ENCODE measurements at places on chromosomes 2 and 18.

DNA sequence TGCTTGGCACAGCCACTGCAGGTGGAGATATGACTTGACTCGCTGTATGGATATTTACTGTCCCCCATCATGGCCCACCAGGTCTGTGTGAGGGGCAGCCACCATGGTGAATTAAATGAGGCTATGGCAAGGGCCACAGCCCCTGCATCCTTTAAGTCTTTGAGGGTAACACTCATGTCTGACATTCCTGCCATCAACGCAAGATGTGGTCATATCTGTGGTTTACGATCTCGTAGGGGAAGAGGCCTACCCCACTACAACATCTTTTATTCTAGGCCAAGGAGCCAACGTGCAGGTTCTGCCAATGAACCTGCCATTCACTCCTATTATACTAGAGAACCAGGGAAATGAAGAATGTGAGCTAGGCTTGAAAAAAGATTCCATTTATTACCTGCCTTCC is 381.6 kb upstream of the ID2 start:
- DNase-seq = no peak

- no peak for DNase-seq
Measured at GRCh38 chr2:164948540-164948939, 6.8 kb downstream of the SLC38A11 start.

- no peak for DNase-seq
Measured at GRCh38 chr18:48802543-48803290, 148.0 kb downstream of the SMAD7 start.

GRCh38 chr2:112793449-112793978 is 9.2 kb upstream of the IL1A start:
- no peak for DNase-seq

DNA sequence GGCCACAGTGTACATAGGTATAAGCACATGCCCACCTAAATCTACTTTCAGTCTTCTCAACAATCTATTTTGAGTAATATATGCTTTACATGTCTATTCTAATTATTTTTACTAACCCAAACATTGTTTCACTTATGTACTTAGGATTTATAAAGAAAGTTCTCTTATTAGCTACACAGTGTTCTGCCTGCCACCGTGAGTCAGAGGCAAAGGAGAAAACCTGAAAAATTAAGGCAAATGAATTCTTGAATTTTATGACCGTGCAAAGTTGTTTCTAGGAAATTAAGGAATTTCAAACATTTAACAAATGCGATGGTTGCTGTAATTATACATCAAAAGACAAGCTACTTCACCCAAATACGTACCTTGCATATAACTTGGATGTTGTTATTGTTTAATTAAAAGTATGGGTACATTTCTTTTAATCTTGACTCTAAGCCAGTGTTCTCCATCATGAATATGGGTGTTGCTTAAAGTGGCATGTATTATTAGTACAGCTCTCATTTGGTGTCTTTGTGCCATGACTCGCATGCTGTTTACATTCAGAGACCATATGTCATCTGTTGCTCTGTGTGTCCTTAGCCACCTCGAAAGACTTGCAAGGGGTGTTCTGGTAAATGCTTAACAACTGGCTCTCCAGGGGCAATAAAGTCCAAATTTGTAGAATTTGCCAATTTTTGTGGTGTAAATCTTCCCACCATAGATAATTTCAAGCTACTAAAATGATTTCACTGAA is 154.3 kb upstream of the FN1 start:
- no peak for DNase-seq

DNA sequence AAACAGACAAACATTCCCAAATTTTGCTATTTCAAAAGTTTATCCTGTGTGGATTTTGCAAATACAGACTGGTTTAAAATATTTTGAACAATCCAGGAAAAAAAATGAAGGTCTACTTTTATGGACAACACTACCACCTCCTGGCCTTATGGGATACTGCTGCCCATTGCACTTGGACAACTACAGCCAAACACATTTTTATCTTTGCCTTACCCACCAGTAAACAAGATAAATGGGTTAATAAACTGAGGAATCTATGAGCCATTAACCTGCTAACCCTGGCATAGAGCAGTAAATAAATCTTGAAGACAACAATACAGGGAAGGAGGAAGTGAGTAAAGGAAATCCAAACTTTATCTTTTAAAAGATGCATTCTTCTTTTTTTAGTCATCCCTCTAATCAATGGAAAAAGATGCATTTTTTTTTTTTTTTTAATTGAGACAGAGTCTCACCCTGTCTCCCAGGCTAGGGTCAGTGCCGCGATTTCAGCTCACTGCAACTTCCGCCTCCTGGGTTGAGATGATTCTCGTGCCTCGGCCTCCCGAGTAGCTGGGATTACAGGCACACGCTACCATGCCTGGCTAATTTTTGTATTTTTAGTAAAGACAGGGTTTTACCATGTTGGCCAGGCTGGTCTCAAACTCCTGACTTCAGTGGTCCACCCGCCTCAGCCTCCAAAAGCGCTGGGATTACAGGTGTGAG is 2.1 kb upstream of the SPIRE1 start:
- DNase-seq = peak; percentile 54

- DNase-seq = no peak
Measured at GRCh38 chr2:59490192-59490591, 1063.3 kb downstream of the BCL11A start.

GRCh38 chr2:237546040-237546875 is 20.1 kb upstream of the PRLH start:
- no peak for DNase-seq

DNA sequence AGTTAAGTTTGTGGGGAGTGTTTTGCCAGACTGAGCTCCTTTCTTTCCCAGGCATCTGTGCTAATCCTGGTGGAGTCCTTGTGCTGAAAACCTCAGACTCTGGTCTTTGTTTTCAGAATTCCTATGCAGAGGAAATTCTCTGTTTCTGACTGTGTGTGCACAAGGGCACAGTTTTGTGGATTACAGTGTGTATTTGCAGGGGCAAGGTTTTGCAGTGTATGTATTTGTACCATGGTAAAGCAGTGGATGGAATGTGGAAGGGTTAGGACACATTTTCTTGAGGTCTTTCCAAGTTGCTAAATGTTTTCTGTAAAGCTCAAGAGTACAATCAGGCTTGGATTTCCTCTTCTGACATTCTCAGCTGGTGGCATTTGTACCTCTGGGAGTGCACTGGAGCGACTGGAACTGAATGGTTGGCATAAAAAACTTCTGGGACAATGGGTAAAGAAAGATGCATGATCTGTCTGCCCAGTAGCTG is 139.5 kb upstream of the RND3 start:
- no peak for DNase-seq

DNA sequence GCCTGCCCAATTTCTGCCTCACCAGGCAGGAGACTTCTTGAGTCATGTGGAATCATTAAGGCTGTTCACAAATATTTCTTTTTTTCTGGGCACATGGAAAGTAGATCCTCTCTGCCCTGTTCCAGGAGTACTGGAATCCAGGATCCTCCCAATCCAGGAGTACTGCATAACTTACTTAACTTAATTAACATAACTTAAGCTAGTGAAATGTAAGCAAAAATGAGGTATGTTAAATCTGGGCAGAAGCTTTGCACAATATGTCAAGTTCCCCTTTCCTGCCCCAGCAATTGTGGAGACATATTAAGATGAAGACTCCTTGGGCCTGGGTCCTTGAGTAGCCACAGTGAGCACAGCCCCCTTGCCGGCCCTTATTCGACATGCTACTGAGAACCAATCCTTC is 3.2 kb downstream of the CD207 start:
- DNase-seq = no peak

GRCh38 chr2:238567996-238568395 is 141.3 kb downstream of the ASB1 start:
- no peak for DNase-seq

- no peak for DNase-seq
Measured at GRCh38 chr2:47014564-47015051, 99.0 kb upstream of the MCFD2 start.

GRCh38 chr18:2337552-2338141 is 233.7 kb downstream of the METTL4 start:
- DNase-seq = no peak

- no peak for DNase-seq
Measured at GRCh38 chr2:152446213-152446612, 111.2 kb downstream of the FMNL2 start.

- DNase-seq = no peak
Measured at GRCh38 chr2:149564983-149565382, 22.6 kb downstream of the MMADHC start.

DNA sequence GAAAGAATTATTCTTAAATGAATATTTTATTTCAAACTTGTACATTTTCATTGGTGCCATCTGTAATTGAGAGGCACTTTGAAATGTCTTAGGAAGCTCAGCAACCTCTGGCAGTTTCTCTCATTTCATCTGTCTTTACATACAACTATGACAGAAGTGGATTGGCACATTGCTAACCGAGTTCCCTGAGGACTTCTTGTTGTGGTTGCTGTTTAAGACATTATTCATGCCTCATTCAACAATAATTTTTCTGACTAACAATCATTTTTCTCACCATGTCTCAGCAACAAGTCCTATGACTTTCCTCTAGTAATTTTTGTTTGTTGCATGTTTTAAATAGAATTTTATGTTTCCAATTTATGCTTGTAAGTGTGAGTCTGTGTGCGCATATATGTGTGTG is 284.0 kb upstream of the CWC22 start:
- no peak for DNase-seq

DNA sequence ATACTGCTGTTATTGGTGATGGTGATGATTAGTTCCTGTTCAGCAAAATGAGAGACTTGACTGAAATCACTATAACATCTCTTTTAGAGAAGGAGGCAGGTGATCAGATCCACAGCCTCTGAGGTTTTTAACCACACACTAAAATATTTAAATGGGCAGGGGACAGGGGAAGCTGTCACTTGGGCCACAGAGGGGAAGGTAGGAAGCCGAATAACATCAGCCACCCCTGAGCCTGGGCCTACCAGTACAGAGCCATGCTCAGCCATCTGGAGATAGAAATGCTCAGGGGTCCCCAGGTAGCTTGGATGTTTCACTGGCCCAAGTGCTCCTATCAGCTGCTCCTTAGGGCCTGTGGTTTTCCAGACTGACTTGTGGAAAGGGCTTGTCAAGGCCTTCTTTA is 122.3 kb downstream of the MRO start:
- DNase-seq = no peak

- no peak for DNase-seq
Measured at GRCh38 chr2:213147538-213147937, 3.9 kb downstream of the IKZF2 start.

DNA sequence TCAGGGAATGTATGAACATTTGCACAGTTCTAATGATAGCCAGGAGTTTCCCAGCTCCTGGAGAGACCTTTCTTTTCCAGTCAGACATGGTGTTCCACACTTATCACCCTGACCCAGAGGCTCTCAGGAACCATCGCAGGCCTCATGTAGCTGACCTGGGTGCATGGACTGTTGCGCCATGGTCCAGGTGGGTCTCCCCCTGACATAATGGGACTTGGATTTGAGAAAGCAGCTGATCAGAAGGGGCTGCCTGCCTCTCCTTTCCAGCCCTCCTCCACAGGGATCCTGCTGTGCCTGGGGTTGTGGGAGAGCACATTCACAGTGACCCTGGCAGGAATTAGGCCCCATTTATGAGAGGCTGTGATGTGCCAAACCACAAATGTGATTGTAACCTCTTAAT is 133.4 kb upstream of the ALPP start:
- no peak for DNase-seq

All from ovary (tissue), 10 donors.